Testis (tissue), 5 donors: ENCODE measurements at places on chromosomes 5 and 9. TPM values are rescaled to one million over a fixed set of nuclear protein-coding genes. Genes with fewer than 3 reads are reported as not detected.

Gene C5orf52
- total RNA-seq = 62.0 TPM

Gene NR5A1
- 65.2 TPM for total RNA-seq

DNA sequence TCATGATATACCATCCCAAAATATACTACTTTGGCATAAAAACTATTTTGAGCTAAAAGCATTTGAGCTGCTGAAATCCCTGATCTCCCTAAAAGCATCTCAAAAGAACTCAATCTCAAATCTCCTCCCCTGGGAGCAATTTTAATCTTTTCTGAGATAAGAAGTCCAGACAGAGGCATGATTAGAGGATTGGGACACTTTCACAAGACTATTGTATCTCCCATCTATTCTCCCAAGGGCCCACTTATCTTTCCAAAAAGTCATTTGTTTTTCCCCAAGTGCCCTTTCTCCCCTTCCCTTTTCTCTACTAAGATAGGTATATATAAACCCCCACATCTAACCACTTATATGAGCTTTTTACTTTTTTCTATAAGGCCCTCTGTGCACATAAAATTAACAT is 79.7 kb downstream of the ALDH7A1 start:
- no peaks in the 10 kb centered on the region for H3K27me3 ChIP-seq
- DNase-seq = no peak
- no peaks in the 10 kb centered on the region for H3K36me3 ChIP-seq
- peaks cover 36% of the 10 kb centered on the region for H3K4me1 ChIP-seq

DNA sequence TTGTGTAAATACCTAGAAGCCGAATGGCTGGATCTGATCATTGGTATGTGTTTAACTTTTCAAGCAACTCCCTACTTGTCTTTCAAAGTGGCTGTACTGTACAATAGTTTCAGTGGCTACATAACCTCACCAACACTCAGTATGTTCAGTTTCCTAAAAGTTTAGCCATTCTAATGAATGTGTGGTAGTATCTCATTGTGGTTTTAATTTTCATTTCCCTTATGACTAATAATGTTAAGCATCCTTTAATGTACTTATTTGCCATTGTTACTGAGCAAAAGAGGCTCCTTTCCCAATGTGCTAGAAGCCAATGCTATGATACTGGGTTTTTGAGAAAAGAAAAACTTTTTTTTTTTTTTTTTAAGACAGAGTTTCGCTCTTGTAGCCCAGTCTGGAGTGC is 27.8 kb upstream of the ALDOB start:
- H3K4me1 ChIP-seq = no peaks in the 10 kb centered on the region
- no peak overlapping the region for H3K27ac ChIP-seq
- DNase-seq = no peak
- no peaks in the 10 kb centered on the region for H3K27me3 ChIP-seq
- no peaks in the 10 kb centered on the region for H3K36me3 ChIP-seq

- H3K4me1 ChIP-seq = peaks cover 3% of the 10 kb centered on the region
- H3K27ac ChIP-seq = no peak overlapping the region
- H3K4me3 ChIP-seq = no peak overlapping the region
- no peaks in the 10 kb centered on the region for H3K27me3 ChIP-seq
Measured at GRCh38 chr5:131994090-131994489, 17.4 kb downstream of the ACSL6 start.

DNA sequence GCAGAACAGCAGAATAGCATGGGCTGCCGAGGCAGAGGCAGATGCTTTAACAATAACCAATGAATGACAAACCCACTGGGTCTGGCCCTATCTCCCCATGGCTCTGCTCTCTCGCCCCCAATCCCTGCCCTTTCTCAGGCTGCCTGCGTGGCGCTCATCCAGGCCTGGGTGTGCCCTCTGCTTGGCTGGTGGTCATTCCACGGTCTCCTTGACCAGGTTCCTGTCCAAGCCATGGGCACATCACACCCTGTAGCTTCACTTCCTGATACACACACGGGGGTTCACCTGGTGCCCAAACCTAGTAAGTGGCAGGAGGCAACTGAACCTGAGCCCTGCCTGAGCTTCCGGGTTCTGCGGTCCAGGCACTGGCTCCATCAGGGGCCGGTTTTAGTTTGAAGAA is 87.6 kb downstream of the DAP start:
- no peak for DNase-seq
- H3K4me1 ChIP-seq = no peaks in the 10 kb centered on the region
- no peaks in the 10 kb centered on the region for H3K27me3 ChIP-seq
- no peak overlapping the region for H3K27ac ChIP-seq
- H3K36me3 ChIP-seq = no peaks in the 10 kb centered on the region

Gene DBH
- total RNA-seq = not detected

DNA sequence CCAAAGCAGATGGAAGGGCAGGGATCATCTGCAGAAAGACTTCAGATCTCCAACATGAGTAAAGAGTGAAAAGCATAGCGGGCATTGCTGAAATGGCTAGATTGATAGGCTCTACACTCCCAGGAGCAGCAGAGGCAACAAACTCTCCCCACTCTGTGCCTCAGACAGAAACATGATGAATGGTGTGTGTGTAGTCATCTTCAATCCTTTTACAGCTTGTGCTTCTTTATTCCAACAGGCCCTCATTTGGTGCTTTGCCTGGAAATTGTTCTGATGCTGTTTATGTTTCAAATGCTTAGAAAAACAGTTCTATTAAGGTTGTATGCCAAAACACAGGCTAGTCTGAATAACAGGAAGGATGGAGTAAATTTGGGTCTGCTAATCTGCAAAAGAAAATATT is 176.2 kb downstream of the DMRTA1 start:
- H3K27me3 ChIP-seq = no peaks in the 10 kb centered on the region
- H3K4me3 ChIP-seq = no peak overlapping the region
- no peaks in the 10 kb centered on the region for H3K4me1 ChIP-seq
- DNase-seq = no peak
- no peak overlapping the region for H3K27ac ChIP-seq

Gene ACSL6
- 38.5 TPM for total RNA-seq

Gene BTNL3
- not detected for total RNA-seq

DNA sequence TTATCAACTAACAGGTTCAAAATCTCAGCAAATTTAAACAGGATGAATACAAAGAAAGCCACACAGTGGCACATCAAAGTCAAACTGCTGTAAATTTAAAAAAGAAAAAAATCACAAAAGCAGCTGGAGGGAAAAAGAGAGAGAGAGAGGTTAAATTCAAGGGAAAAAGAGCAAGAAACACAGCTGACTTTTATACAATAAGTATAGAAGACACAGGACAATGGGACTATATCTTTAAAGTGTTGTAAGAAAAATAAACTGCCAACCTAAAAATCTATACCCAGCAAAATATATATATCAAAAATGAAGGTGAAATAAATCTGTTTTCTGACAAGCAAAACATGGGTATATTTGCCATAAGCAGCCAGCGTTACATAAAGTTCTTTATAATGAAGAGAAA is 261.5 kb downstream of the TLE1 start:
- H3K36me3 ChIP-seq = no peaks in the 10 kb centered on the region
- no peak overlapping the region for H3K4me3 ChIP-seq

Gene IL11RA
- total RNA-seq = 39.8 TPM

GRCh38 chr5:176185133-176185733 is 53.0 kb upstream of the SIMC1 start:
- DNase-seq = peak; percentile 90
- H3K4me3 ChIP-seq = no peak overlapping the region

- H3K36me3 ChIP-seq = no peaks in the 10 kb centered on the region
- H3K4me3 ChIP-seq = no peak overlapping the region
- H3K27me3 ChIP-seq = no peaks in the 10 kb centered on the region
- no peak overlapping the region for H3K27ac ChIP-seq
Measured at GRCh38 chr5:9924614-9925013, 294.5 kb upstream of the TAS2R1 start.
